ENCODE measurements at places on chromosomes 2 and 18.

DNA sequence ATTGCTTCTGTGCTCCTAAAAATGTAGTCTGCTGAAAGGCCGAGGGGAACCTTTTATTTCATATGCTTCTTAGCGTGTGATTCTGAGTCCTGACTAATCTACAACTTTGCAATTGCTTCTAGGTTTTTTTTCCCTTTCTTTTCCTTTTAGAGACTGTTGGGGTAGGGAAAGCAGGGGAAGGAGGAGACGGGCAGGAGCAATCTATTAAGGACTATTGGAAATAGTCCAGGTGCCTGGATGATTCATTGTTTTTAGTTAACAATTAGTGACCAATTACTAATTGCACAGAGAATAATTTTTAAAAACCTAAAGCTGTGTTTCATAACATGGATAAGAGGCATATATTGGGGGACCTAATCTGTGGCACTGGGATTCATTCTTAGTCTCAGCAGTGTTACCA, 49.4 kb upstream of the STON1 start:
- DNase-seq: no peak

DNA sequence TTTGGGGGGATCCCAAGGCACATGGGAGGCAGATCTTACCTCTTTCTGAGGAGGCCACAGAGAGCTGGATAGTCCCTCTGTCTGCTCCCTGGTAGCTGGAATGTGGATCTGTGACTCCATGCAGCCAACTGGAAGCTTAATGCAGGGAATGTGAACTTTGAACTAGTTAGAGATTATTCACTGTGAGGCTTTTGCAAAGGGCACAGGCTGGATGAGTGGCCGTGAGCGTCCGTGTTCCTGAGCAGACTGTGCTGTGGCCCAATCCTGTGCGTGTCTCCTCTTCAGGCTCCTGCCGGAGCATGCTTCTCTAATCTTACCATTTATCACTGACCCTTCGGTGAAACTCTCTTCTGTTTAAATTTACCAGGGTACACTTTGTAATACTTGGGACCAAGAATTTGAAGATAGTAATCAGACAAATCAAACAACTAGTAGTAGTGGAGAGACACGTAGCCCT, 187.6 kb downstream of the PTPRM start:
- DNase-seq: no peak

DNA sequence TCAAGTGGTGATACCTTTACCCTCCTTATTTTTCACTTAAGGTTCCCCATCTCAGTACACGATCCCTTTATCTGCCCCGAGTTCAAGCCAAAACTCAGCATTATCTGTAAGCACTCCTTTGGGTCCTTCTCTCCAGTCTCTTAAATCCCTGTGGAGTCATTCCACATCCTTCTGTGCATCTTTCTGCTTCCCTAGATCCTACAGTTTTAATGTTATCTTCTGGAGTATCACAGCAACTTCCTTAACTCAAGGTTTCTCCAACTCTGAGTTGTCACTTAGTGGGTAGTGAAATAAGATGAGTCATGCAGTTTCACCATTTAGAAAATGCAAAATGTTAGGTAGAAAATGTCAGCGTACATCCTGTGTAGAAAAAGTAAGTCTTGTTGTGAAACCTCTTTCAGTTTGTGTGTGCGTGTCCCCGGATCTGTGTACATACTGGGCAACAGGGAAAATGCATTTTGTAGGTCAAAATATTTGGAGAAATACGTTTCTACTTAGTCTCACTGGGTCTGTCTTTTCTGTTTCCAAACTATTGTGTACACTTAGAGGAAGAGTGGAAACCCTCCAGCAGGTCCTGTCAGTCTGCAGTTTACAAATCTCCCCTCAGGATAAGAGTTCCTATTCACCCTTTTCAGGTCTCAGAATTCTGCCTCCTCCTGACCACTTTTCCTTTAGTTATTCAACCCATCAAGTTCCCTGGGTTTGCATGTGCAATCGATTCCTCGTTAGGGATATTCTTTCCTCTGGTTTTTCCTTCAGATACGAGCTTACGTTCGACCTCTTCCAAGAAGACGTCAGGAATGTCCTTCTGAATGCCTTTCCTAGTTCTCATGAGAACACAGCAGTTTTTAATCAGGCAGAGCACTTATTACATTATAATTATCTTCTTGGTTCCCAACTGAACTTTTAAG, 154.8 kb downstream of the TGIF1 start:
- DNase-seq: no peak

- no peak for DNase-seq
Observed at GRCh38 chr2:24435391-24436316, 55.4 kb upstream of the NCOA1 start.

GRCh38 chr2:54724560-54725342, 1.3 kb downstream of the EML6 start:
- DNase-seq: no peak

- no peak for DNase-seq
Observed at GRCh38 chr2:217539126-217539525, 463.7 kb downstream of the TNS1 start.

- no peak for DNase-seq
Observed at GRCh38 chr2:157509744-157510143, 65.9 kb upstream of the CYTIP start.

GRCh38 chr18:37230768-37231167, 334.8 kb downstream of the CELF4 start:
- DNase-seq: no peak

GRCh38 chr18:37322492-37323035, 243.0 kb downstream of the CELF4 start:
- DNase-seq: no peak

DNA sequence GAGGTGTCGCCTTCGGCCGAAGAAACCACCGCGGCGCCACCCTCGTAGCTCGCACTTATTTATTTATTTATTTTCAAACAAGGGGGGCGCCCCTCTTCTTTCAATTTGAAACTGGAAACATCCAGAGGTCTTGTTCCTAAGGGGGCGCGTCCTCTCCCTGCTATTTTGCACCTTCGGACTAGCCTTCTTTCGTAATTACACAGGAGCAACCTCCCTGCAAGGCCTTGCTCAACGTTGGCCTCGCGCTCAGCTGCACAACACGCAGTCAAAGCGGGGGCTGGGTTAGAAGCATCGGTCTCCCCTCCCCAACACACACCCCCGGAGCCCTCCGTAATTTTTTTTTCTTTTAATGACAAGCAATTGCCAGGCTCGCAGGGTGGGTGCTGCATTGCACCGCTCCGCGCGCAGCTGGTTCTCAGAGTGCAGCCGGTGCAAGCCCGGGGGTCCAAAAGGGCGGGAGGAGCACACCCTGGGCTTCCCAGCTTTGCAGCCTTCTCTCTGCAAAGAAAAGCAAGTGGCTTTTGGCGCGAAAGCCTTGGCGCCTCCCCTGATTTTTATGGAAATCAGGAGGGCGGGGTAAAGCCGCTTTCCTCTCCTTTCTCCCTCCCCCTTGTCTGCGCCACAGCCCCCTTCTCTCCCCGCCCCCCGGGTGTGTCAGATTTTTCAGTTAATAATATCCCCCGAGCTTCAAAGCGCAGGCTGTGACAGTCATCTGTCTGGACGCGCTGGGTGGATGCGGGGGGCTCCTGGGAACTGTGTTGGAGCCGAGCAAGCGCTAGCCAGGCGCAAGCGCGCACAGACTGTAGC, at the start of gene MYCN:
TSS of gene MYCN (plus strand) at position 697 of the 807 bp plus-strand sequence. CDS start 1,515 bp downstream, outside the sequence.
- DNase-seq: peak; percentile 85

DNA sequence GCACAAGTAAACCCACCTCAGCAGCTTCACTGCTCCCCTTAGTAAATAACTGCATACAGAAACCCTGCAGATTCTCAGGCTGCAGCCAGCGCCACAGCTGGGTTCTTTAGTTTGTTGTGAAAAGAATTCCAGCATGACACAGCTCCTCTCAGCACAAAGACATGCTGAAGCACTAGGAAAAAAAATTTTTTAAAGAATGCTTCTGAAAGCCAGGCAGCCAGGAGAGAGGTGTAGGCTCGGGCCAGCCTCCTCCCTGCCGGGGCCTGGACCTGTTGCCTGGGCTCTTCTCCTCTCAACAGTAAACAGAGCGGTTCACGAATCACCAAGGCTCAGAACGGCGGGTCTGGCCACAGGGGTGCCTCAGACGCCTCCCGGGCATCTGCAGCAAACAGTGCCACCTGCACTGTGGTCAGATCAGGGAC, 95.7 kb upstream of the POU3F3 start:
- no peak for DNase-seq

- no peak for DNase-seq
Observed at GRCh38 chr2:67824186-67824585, 238.6 kb downstream of the C1D start.

GRCh38 chr2:66694087-66694860, 259.3 kb downstream of the MEIS1 start:
- DNase-seq: no peak

DNA sequence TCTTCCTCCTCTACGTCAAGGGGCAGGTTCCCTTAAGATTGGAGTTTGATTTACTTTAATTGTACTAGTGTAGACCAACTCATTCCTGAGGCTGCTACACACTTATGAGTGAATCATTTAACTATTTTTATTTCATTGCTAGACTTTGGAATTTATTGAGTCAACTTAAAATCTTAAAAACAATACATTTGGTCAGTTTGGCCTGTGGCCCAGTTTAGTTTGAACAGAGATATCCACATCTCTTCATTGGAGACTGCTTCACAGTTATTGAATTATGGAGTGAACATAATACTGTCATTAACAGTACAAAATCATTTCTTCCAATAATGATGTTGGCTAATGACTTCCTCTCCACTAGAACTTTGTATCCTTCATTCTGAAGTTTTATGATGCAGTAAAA, 34.5 kb upstream of the STPG4 start:
- DNase-seq: no peak

DNA sequence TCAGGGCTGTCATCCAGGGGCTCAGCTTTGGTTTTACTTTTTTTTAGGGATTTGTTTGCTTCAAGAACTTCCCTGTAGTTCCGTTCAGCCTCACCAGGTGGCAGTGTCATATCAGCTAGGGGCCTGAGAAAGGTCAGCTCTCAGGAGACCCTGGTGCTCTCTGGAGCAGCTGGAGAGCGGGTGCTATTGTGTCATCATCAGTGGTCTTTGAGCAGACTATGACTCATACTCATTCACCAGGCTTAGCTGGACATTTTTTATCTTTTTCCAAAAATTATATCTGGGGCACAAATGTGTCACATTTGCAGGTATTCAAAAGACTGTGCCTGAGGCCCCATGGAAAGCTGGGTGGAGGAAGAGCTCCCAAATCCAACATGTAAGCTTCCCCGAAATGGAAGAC, 24.4 kb downstream of the ZNF892 start:
- DNase-seq: peak; percentile 12

DNA sequence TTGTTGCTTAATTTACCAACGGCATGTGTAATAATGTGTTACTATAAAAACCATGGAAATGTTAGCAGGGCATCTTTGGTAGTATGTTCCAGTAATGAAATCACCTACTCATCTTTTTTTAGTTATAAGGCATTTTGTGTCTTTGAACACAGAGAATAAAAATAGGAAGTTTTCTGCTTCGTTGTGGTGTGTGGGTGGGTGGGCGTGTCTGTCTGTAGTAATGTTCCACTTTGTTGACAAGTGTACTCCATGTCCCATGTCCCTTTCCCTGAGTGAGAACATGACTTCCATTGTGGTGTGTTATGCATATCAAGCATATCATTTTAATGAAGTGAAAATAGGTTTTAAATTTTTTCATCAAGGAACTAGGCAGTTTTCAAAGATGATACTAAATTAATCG, 149.3 kb downstream of the VWC2L start:
- no peak for DNase-seq

GRCh38 chr2:168149150-168149974, 98.0 kb downstream of the STK39 start:
- no peak for DNase-seq

DNA sequence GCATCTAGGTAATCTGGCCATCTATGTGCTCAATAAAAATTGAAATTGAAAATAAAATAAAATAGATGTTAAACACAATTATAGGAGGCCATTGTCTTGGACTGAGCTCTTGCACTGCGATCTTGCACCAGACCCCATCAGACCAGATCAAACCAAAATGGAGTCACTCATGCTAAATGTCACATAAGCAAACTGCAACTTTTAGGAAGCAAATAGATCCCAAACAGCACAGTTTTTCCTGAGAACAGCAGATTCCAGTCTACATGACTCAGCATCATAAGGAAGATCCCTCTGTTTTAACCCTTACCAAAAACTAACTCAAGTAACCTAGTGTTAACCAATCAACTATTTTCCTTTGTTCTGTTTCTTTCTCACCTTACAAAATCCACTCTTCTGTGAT, 57.7 kb upstream of the LRP1B start:
- no peak for DNase-seq

GRCh38 chr2:186934420-186934819, 85.5 kb upstream of the ZSWIM2 start:
- no peak for DNase-seq

- DNase-seq: no peak
Observed at GRCh38 chr2:152200565-152201465, 25.3 kb upstream of the STAM2 start.

DNA sequence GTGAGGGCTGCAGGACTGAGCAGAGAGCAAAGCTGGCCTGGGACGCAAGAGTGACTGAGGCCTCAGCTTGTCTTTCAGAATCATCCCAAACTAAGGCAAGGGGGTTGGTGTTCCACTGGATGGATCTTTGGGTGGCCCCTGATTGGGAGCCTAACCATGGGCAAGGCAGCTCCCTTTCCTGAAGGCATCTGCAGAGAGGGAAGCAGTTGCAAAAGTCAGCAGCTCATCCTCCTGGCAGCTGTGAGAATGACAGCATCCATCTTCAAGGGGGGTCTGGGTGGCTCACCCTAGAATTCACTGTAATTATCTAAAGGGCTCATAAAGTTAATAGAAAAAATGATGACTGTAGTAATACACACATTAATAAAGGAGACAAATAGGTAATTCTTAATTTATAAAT, 46.5 kb upstream of the RAB31 start:
- DNase-seq: no peak

- no peak for DNase-seq
Observed at GRCh38 chr2:86211033-86211795, 12.0 kb downstream of the MRPL35 start.

DNA sequence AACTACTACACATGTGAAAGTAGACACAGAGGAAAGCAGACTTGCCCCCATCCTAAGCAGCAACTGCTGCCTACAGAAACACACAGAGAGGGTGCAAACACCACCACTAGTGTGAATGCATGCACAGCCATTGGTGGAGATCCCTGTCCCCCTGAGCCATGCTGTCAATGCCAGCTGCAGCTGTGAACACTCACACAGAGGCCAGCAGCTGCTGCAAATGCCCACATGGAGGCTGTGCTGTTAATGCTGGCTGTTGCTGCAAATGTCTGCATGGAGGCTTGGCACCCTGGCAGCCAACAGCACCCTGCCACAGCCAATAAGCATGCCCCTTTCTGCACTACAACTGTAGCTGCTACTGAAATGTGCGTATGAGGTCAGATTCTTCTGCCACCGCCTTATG, 355.0 kb downstream of the LNPK start:
- no peak for DNase-seq

DNA sequence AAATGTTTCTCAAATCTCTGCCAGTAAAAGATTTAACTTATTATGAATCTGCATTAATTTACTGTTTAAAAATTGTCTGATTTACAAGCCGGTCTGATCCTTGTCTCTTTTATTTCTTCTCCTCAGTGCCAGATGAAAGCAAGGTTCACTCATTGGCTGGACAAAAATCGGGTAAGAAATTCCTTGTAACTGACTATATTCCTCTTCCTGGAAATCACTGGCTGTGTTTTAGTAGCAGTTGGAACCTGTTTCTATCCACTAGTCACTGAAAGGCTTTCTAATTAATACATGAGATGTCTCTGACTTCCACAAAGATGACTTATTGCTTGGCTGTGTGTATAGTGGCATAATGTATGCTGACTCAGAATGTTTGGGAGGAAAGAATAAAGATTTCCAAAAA, 436.6 kb upstream of the NRP2 start:
- no peak for DNase-seq
